Esophagus muscularis mucosa (tissue), 4 donors: ENCODE measurements at places on chromosomes 4 and X.

GRCh38 chr4:122458625-122459024, 2.1 kb upstream of the IL2 start:
- DNase-seq = no peak

- no peak for DNase-seq
Observed at GRCh38 chr4:123524958-123525628, 128.5 kb downstream of the SPRY1 start.

DNA sequence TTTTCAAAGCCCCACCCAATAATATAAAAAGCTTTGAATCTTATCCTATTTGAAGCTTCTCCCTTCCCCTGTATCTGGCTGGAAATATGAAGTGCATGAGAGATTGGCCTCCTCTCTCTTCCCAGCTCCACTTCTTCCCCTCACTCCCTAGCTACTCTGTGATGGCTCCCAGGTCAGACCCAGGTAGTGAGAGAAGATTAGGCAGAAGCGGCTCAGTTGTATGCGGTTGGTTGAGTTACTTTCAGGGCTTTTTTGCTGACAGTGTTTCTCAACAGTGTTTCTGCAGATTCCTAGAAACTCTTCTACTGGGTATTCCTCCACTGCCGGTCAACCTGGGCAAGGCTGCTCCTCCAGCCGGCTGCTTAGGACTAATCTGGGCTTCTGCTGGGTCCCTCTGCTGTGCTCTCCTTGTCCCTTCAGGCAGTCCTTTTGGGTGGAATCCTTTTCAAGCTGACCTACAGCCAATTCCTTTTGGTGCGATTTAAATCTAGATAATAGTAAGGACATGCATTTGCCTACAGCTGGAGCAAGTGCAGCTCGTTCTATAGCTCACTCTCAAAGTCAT, 87.4 kb upstream of the SLC7A11 start:
- no peak for DNase-seq

DNA sequence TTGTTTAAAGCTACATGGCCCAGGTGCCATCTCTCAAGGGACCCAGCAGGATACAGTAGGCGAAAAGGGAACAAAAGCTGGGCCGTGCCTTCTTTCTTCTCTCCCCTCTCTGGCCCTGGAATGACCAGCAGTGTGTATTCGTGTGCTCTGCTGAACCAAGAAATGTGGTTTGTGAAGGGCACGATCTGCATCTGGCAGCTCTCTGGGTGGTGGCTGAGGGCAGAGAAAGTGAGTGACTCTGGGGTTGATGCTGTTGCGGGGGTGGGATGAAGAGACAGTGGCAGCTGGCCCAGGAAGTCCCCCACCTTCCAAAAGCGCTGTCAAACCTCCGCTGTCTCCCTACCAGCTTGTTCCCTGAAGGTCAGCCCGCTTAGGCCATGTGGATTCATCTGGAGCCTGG, 88.3 kb downstream of the CLDN34 start:
- DNase-seq = no peak
